ENCODE measurements at places on chromosomes 12 and 14. TPM values are rescaled to one million over a fixed set of nuclear protein-coding genes. Genes with fewer than 3 reads are reported as not detected.

DNA sequence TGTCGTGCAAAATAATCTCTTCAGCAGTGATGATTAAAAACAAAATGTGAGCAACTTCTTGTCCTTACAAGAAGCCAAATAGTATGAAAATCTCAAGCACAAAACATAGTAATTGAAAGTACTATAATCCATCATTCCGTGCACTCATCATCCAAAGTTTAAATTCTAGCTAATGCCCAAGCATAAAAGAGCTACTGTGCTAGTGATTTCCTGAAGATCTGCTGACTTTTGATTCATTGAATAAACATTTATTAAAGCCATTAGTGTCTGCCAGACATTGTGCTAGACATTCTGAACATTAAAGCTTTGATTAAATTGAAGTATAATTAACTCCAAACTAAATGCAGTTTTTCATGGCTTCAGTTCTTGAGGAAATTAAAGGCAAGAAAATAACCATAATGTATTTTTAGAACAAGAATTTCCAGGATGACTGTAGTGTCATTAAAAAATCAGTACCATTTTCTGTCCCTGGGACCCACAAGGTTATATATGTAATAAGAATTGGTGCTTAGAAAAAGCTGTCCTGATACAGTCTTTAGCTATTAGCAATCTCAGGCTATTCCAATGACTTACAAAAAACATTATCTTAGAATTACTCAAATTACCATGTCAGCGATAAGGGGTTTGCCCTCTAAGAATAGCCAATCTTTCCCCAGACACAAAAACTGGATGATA is 71.7 kb downstream of the CMAS start:
- peaks cover 4% of the 10 kb centered on the region for H3K27me3 ChIP-seq
- no peak overlapping the region for H3K27ac ChIP-seq
- no peak overlapping the region for H3K4me3 ChIP-seq

DNA sequence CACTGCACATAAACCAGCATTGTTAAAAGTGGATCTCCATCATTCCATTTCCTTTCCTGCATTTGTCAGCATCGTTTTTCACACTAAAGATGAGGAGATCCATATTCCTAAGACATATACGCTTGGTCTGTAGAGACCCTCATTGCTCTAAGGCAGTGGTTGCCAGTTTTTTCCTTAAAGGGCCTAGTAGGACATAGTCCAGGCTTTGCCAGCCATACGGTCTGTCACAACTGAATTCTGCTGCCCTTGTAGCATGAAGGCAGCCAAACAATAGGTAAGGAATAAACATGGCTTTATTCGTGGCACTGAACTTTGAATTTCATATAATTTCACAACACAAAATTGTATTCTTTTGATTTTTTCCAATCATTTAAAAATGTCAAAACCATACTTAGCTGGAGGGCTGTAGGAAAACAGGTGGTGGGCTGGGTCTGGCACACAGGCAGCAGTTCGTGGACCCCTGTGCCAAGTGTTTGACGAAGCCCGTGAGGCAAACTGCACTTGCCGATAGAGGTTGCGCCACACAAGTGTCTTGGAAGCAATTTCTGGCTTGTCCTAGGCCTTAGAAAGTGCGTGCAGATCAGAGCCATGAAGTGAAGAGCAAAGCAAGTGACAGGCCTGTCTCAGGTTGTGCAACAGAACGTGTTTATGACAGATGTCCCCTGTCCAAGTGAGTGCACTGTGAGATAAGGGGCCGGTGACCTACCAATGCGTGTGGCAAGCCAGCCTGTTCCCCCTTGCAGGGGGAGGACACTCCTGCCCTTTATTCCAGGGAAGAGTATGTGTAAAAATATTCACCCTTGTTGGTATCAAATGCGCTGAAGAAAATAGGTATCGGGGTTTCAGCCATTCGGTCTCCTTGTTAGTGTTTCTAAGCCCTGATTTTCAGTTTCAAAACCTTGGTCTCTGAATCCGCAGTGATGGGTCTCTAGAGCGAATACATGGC is 916 bp upstream of the CHPT1 start:
- no peak for DNase-seq
- H3K36me3 ChIP-seq, result no peaks in the 10 kb centered on the region
- H3K27ac ChIP-seq, result no peak overlapping the region
- H3K27me3 ChIP-seq, result no peaks in the 10 kb centered on the region

DNA sequence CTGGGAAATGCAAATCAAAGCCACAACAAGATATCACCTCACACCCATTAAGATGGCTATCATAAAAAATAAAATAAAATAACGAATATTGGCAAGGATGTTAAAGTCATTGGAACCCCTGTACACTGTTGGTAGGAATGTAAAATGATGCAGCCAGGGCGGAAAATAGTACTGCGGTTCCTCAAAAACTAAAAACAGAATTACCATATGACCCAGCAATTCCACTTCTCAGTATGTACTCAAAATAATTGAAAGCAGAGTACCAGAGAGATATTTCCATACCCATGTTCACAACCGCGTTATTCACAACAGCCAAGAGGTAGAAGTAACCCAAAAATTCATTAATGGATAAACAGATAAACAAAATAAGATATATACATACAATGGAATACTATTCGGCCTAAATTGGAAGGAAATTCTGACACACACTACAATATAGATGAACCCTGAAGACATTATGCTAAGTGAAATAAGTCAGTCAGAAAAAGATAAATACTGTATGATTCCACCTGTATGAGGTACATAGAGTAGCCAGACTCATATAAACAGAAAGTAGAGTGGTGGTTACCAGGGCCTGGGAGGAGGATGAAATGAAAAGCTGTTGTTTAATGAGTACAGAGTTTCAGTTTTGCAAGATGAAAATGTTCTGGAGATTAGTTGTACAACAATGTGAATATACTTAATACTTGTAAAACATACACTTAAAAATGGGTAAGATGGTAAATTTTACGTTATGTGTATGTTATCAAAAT is 84.6 kb downstream of the TXNDC16 start:
- no peak for DNase-seq
- H3K27me3 ChIP-seq, result no peaks in the 10 kb centered on the region
- no peaks in the 10 kb centered on the region for H3K36me3 ChIP-seq
- H3K4me1 ChIP-seq, result no peaks in the 10 kb centered on the region
- no peak overlapping the region for H3K27ac ChIP-seq

CLEC12A gene
- total RNA-seq, result not detected

TGM1 gene
- total RNA-seq, result 3.8 TPM

KRT2 gene
- not detected for total RNA-seq

KCNH5 gene
- total RNA-seq, result 0.48 TPM

DNA sequence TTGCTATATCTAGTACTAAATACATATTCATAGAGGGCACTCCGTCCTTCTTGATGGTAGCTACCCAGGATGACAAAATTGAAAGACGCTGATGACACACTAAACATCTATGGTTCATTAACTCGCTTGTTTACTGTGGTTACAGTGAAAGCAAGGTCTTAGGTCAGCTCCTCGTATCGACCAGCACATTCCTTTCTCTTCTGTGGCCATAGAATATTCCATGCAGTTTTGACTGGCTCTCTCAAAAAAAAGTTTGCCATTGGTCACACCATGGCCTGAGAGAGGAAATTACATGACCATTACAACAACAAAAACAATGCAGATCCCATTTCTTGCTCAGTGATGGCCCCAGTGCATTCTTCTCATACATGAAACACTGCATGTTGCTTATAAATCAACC is 411.4 kb upstream of the SOX5 start:
- H3K36me3 ChIP-seq, result no peaks in the 10 kb centered on the region
- no peaks in the 10 kb centered on the region for H3K4me1 ChIP-seq
- no peaks in the 10 kb centered on the region for H3K27me3 ChIP-seq
- H3K27ac ChIP-seq, result no peak overlapping the region
- no peak overlapping the region for H3K4me3 ChIP-seq
- DNase-seq, result peak; percentile 27

- H3K27ac ChIP-seq, result no peak overlapping the region
- H3K4me1 ChIP-seq, result peaks cover 13% of the 10 kb centered on the region
- no peak overlapping the region for H3K4me3 ChIP-seq
- no peak for DNase-seq
Measured at GRCh38 chr12:6065863-6066199, 58.6 kb downstream of the VWF start.

DNA sequence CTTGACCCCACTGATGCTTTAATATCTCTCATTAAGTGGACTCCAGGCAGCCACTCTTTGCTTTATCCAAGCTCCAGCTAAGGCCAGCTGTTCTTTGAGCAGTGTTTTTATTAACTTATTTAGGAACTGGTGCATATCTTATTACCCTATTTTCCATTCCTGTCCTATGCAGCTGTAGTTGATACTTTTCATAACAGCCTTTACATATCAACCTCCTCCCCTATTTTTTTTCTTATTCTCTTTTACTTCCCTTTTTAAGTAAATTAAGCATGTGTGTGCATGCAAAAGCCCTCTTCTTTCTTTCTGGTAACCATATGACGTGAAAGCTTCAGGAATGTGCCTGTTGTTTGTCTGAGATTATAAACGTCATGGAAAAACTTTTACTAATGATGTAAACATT is 121.2 kb downstream of the PTPRQ start:
- H3K4me1 ChIP-seq, result no peaks in the 10 kb centered on the region
- H3K4me3 ChIP-seq, result no peak overlapping the region
- H3K27me3 ChIP-seq, result no peaks in the 10 kb centered on the region

CMA1 gene
- not detected for total RNA-seq

DNA sequence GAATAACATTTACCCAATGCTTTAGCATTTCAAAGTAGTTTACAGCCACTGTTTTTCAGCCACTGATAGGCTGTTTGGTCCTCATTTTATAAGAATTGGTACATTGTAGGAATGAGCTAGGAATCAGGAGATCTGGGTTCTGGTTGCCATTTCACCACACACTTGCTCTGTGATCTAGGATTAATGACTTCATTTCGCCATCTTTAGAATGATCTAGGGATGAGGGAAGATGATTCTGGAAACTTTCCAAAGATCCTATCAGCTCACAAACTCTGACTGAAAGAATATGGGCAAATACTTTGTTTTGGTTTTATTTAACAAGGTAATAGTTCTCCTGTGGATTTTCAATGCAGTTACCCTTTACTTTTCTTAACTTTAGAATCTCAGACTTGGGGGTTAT is 155.0 kb downstream of the GCH1 start:
- no peaks in the 10 kb centered on the region for H3K27me3 ChIP-seq
- H3K36me3 ChIP-seq, result peaks cover 9% of the 10 kb centered on the region
- H3K4me3 ChIP-seq, result no peak overlapping the region
- H3K4me1 ChIP-seq, result no peaks in the 10 kb centered on the region
- no peak overlapping the region for H3K27ac ChIP-seq

DNA sequence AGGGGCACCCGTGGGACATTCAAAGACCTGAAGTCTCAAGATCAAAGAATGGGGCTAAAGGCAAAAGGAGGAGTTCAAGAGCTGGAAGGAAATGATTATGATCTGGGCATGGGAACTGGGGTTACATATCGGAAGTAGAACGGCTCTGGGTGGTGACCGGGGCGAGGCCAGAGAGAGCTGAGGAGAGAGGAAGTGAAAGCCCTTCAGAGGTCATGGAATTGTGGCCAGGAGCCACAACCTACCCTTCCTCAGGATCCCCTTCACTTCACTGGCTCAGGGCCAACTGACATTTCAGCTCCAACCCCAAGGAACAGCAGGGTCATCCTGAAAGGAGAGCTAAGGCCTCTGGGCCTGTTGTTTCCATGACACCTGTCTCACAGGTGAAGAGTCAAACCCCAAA is 57.8 kb downstream of the GALNT16 start:
- peak overlapping the region; percentile 24 for H3K27ac ChIP-seq
- no peaks in the 10 kb centered on the region for H3K36me3 ChIP-seq
- no peaks in the 10 kb centered on the region for H3K27me3 ChIP-seq
- DNase-seq, result no peak
- peaks cover 10% of the 10 kb centered on the region for H3K4me1 ChIP-seq

- no peaks in the 10 kb centered on the region for H3K36me3 ChIP-seq
- H3K4me1 ChIP-seq, result no peaks in the 10 kb centered on the region
- no peak for DNase-seq
- no peak overlapping the region for H3K27ac ChIP-seq
- H3K4me3 ChIP-seq, result no peak overlapping the region
- no peaks in the 10 kb centered on the region for H3K27me3 ChIP-seq
Measured at GRCh38 chr12:96153131-96153725, 40.9 kb upstream of the ELK3 start.

DNA sequence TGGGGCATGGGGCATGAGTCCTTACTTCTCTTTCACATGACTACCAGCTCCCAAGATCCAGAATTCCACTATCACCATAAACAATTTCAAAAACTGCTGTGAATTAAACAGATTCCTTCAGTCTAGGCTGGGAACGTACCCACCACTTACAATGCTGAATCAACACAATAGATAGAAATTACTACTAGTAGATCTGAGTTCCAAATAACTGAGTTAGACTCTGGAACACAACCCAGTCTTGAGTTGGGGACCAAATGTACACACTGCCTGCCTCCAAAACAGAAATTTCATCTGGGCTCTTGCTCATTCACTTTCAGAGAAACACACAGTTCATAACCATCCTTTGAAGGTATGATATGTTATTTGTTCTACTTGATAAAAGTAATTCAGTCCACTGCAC is 8.9 kb downstream of the CORO1C start:
- no peak for DNase-seq
- peaks cover 5% of the 10 kb centered on the region for H3K36me3 ChIP-seq
- H3K27me3 ChIP-seq, result no peaks in the 10 kb centered on the region
- H3K4me3 ChIP-seq, result peak overlapping the region; percentile 15

DNA sequence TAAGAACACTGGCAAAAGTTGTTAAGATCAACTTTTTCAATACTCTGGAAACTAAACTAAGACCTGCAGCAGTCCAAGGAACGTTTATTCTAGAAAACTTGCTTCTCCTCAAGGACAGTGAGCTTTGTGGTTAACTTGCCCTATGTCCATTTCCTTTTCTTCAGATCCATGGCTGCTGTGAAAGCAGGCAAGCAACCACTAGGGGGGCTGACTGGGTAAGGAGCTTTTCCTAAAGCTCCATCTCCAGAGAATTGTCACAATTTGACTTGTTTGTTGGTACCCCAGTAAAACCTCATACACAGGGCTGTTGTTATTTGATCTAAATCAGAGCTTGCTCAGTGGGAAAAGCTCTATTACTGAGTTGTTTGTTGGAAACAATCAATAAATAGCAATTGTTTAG is 10.1 kb upstream of the RPL10L start:
- no peaks in the 10 kb centered on the region for H3K27me3 ChIP-seq
- H3K4me1 ChIP-seq, result no peaks in the 10 kb centered on the region
- no peaks in the 10 kb centered on the region for H3K36me3 ChIP-seq
- H3K27ac ChIP-seq, result no peak overlapping the region
- DNase-seq, result no peak

DNA sequence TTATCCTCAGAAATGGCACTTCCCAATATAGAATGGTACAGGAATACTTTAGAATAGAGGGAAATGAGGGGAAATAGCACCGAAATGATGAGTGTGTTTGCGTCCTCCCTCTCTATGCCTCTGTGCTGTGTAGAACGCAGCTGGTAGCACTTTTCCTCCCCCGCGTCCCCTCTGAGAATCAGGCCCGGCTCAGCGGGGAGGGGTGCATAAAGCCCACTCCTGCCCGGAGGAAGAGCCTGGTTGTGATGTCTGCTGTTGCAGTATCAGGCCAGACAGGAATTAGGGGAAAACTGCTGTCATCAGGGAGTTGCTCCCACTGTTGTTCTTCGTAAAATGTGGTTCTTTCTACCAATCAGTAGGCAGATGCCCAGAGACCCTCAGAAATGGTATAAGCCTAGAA is 76.0 kb downstream of the GALNT8 start:
- DNase-seq, result no peak
- no peak overlapping the region for H3K4me3 ChIP-seq
- H3K36me3 ChIP-seq, result no peaks in the 10 kb centered on the region
- H3K4me1 ChIP-seq, result no peaks in the 10 kb centered on the region

SETD3 gene
- 62.8 TPM for total RNA-seq

GRCh38 chr12:64400041-64400440 is 4.2 kb upstream of the XPOT start:
- no peak overlapping the region for H3K4me3 ChIP-seq
- no peaks in the 10 kb centered on the region for H3K27me3 ChIP-seq
- peak; percentile 77 for DNase-seq
- H3K36me3 ChIP-seq, result no peaks in the 10 kb centered on the region

All from astrocyte (in vitro differentiated cells and primary cell).